Dorsolateral prefrontal cortex (tissue), 122 donors: ENCODE measurements at places on chromosomes 6 and 20. TPM values are rescaled to one million over a fixed set of nuclear protein-coding genes. Genes with fewer than 3 reads are reported as not detected.

GRCh38 chr6:122869437-122870024 lies 80.5 kb downstream of the SMPDL3A start:
- DNase-seq = peak; percentile 42

- DNase-seq = no peak
Measured at GRCh38 chr6:16450285-16450684, 211.9 kb downstream of the GMPR start.

- no peak for DNase-seq
Measured at GRCh38 chr6:109801794-109802193, 110.7 kb downstream of the FIG4 start.

DNA sequence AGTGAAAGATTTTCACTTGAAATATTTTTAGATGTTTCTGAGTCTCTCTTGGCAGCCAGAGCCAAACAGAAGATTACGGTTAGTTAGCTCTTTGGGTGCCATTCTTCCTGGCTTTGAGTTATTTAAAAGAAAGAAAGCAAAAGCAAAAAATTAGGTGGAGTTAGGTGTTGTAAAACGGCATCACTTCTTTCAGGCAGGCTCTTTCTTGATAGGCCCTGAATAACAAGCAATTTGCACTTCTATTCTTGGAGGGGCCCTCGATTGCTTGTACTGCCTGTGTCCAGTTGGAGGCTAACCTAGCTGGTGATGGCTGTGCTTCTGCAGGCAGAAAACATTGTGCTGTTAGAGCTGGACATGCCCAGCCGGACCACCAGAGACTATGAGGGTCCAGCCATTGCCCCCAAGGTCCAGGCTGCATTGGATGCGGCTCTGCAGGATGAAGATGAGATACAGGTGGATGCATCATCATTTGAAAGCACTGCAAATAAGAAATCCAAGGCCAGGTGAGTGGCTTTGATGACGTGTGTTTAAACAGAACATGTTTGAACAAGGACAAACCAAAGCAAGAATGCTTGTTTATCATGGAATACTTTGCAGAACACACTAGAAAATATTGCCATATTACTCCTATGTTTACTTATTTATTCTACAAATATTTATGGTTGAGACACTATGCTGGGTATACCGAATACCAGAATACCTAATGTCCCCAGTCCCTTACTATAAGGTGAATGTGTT lies 28.1 kb upstream of the ASXL1 start:
- no peak for DNase-seq

GRCh38 chr20:41897708-41898107 lies 279.5 kb upstream of the CHD6 start:
- no peak for DNase-seq

- DNase-seq = no peak
Measured at GRCh38 chr20:677957-678356, 2.4 kb upstream of the SCRT2 start.

DNA sequence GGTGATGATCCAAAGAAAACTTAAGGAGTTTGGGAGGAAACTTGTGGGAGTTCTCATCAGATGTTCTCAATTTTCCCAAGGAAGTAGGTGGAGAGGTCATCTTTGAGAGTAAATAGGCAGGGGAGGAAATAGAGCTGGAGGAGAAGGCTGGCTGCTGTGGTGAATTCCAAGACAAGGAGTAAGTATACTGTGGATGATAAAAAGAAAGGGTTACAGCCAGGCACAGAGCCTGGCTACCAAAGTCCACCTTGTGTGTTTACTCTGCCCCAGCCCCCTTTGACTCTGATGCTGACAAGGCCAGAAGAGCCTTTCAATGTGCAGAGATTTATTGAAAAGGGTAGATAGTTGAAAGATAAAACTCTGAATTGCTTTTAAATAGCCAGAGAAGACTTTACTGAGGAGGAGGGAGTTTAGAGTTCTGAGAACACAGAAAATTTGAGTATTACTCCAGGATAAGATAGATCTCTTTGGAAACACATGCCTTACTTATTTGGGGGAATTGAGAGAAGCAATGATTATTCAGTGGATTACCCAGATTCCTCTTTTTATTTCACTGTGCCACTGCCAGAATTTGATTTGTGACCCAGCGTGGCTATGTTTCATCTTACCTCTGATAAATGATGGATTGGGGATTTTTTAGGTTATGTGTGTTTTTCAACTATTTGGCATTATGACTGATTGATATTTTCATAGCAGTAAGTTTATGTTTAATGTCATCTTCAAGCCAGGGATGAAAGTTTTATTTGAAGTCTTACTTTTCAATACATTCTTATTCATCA lies 182.6 kb upstream of the JAG1 start:
- DNase-seq = no peak

GRCh38 chr6:125952764-125953501 lies 3.6 kb upstream of the HINT3 start:
- DNase-seq = no peak

DNA sequence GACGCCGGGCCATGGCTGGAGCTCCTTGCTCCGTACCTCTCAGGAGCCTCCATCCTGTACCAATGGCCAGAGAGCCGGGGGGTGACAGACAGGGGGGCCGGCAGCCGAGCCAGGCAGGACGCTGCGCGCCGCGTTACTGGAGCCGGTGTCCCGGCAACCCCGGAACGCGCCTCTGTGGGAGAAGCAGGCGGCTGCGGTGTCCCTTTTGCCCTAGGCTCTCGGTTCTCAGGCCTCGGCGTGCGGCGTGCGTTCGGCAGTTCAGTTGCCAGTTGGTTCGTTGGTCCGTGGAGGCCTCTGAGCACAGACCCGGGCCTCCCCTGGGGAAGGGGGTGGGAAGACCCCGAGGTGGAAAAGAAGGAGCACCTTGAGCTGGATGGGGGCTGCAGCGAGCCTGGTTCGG lies at the start of gene SPATS1:
TSS of gene SPATS1 (plus strand) at position 162 of the 400 bp plus-strand sequence. CDS start 446 bp downstream, outside the sequence.
- DNase-seq = peak; percentile 55

- no peak for DNase-seq
Measured at GRCh38 chr6:36493319-36493718, 50.5 kb downstream of the KCTD20 start.

DNA sequence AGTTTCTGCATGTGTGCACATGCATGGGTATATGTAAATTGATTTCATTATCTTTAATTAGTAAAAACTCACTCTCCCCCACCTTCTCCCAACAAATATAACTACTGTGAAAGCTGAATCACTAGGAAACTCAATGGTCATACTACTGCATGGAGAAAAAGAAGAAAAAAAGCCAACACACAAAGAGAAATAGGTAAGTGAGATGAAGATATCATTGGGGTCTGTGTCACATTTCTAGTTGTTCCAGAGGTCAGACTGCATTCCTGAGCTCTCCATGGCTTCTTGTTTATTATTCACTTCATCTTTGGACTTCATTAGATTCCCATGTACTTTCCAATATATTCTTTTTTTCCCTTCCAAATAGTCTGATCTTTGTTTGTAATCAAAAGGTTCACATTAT lies 98.2 kb downstream of the PTPRK start:
- no peak for DNase-seq

DNA sequence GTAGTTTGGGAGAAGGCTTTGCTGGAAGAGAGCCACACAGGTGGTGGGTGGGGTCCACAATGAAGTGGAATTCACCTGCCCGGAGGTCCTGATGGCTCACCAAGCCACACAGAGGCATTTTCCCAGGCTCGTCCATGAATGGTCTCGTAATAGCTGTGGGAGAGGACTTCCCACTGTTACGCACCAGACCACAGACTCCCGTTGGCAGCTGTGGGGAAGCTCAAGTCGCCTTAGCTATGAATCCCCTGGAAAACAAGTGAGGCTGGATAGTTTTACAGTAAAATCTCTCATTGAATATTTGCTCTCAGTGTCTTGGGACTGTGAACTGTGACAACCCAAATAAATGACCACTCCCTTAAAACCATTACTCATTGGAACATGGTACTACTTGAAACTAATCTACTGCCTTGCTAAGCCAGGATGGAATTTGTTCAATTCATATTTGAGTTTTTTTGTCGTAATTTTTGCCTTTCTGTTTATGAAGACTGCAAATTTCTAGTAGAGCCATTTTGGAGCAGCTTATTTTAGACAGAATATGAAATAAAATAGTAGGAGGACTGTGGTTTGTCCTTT lies 79.4 kb downstream of the JAG1 start:
- no peak for DNase-seq

DNA sequence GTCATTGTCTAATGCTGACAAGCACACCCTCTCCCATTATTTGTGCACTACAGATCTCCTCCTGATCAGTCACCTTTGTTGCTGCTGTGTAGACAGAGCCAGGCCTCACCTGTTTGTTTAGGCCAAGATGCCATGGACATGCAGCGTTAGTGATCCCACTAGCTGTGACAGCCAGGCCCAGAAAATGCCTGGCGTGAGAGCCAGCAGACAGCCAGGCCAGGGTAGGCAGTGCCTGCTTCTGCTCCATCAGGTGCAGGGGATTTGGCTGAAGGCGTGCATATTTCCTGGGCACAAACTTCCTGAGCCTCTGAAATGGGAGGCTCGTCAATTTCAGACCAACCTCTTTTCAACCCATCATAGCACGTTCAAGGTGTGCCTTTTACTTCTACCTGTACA lies 27.3 kb downstream of the MANBAL start:
- no peak for DNase-seq

GRCh38 chr6:48032151-48032550 lies 78.8 kb downstream of the PTCHD4 start:
- no peak for DNase-seq

- no peak for DNase-seq
Measured at GRCh38 chr20:49948809-49949507, 12.8 kb downstream of the RNF114 start.

DNA sequence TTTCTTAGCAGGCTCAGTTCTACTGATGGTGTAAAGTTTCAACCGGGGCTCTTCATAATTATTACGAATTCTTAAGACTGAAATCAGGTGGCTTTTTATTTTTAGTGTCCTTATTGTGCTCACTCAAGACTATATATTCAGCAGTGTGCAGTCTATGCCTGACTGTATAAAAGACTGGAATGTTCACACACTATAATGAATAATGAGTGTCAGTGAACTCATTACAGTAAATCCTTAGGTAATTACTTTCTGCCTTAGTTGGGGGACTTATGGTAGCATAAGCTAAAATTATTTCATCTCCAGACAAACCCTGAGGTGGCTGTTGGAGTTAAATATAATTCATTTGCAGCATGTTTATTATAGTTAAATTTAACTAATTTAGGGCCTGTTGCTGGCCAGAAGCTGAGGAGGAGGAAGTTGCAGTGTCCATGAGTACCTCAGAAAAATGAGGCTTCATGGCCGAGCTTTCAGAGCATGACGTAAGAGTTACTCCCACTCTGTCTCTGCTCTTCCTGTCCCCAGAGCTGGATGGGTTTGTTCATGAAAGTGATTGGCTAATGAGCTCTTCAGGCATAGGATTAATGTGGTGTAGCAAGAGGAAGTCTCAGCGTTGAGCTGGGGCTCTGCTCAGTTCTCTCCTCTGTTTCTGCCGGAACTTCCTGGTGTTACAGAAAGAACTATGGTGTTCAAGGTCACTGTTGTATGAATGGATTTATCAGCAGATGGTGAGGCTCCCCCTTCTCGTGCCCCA lies 335.7 kb downstream of the NRN1 start:
- no peak for DNase-seq

DNA sequence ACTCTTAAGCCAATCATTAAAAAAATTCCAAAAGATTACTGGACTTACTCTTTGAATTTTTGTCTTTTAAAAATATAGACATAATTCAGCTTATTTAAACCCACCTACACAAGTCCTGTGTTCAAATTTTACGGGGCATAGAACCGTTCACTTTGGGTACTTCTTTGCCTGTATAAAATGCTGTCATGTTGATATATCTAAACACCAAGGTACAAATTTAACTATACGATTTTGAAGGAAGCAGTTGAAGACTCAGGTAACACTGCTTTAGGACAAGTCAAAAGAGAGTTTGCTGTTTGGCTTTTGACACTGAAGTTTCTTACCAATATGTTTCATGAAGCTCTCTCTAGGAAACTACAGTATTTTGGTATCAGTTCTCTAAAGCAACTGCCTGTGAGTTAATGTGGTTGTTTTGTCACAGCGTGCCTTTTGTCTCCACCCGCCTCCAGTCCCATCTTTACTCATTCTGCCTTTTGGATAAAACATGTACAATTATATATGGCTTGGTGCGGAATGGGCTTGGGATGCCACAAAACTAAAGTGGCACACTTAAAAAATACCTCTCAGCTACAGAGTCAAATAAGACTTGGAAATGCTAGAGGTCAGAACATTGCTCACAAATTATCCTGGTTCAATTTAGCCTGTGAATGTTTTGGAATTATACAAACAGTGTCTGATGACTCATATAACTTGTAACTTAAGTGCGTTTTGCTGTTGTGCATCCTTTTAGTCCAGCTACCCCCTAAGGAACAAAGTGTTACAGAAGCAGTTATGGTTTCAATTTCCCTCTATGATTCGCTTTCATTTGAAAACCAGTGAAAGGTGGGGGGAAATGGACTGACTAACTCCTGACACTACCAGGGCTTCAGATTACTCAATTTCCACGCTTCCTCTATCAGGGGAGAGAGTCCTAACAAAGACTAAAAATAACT lies 38.7 kb downstream of the RGS17 start:
- DNase-seq = no peak

- DNase-seq = no peak
Measured at GRCh38 chr6:119326291-119327005, 23.1 kb downstream of the MAN1A1 start.

GRCh38 chr6:139294090-139294489 lies 2.3 kb upstream of the TXLNB start:
- no peak for DNase-seq

The CRISP3 gene
- not detected for total RNA-seq

The TMEM63B gene
- 86.3 TPM for total RNA-seq

The ANKRD6 gene
- total RNA-seq = 36.1 TPM

The TUBB1 gene
- not detected for total RNA-seq

The LY6G5C gene
- total RNA-seq = 9.5 TPM

The FUT9 gene
- 63.0 TPM for total RNA-seq

The NUS1 gene
- 28.9 TPM for total RNA-seq

The LY6G6F gene
- not detected for total RNA-seq

The CLPSL2 gene
- total RNA-seq = 2.3 TPM
